T-cell (primary cell): ENCODE measurements at places on chromosomes 3 and 15.

- DNase-seq, result no peak
Observed at GRCh38 chr3:149087208-149087607, 875 bp upstream of the HLTF start.

- no peak for DNase-seq
Observed at GRCh38 chr3:123168605-123169004, 33.1 kb upstream of the SEC22A start.

DNA sequence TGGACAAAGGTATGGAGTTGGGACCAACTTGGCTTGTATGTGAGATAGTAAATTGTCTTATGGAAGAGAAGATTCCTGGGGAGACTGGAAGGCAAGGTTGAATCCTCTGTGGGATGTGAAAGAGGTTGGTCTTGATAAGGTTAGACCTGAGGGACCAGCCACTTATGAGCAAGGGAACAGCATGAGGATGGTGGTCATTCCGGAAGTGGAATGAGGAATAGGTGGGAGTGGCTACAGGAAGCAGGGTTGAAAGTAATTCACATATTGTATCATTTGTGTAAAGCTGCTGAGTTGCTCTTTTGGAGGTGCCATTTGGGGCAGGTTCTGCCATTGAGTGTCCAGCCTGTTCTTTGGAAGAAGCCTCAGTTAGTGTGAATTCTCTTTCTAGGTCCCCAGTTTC is 13.2 kb downstream of the USP13 start:
- no peak for DNase-seq

DNA sequence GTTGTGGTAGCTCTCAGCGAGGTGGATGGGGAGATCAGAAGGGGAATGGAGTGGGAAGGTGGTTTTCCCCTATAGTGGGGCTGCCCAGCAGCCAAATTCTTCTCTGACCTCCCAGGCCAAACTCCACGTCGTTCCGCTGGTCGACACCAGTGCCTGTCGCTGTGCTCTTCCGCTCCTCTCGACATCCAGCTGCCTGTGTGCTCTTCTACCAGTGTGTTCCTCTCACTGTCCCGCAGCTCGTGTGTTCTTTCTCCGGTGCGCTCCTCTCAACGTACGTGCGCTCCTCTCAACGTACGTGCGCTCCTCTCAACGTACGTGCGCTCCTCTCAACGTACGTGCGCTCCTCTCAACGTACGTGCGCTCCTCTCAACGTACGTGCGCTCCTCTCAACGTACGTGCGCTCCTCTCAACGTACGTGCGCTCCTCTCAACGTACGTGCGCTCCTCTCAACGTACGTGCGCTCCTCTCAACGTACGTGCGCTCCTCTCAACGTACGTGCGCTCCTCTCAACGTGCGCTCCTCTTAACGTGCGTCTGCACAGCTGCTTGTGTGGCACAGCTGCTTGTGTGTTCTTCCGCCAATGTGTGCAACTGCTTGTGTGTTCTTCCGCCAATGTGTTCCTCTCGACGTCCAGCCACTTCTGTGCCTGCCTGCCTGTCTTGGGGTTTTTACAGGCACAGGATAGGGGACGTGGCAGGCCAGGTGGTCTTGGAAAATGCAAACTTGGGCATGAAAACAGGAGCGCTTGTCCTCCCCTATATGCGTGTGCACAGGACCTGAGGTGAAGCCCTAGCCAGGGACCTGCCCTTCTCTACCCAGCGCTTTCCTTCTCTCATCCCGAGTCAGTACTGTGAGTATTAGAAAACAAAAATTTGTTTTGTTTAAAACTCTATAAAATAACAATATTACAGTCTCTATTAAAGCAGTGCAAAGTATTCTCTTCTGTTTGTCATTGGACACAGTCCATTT is 991.1 kb downstream of the GBE1 start:
- DNase-seq, result no peak

DNA sequence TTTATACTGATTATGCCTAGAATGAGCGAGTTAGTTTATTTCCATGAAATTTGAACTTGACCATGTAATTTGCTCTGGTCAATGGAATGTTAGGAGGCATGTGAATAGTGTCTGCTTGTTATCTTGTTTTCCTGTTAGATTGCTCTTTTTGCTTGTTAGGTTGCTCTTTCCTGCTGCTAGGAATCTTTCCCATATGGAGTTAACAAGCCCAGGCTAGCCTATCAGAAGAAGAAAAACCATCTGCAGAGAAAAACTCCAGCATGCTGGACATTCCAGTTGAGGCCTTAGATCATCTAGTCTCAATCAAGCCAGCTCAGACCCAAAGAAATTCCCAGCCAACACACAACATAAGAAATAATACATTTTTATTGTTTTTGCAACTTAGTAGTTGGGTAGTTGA is 470.2 kb upstream of the AGTR1 start:
- no peak for DNase-seq

- no peak for DNase-seq
Observed at GRCh38 chr3:47836986-47837385, 34.0 kb downstream of the DHX30 start.

GRCh38 chr15:33019354-33019981 is 175.0 kb downstream of the FMN1 start:
- no peak for DNase-seq

DNA sequence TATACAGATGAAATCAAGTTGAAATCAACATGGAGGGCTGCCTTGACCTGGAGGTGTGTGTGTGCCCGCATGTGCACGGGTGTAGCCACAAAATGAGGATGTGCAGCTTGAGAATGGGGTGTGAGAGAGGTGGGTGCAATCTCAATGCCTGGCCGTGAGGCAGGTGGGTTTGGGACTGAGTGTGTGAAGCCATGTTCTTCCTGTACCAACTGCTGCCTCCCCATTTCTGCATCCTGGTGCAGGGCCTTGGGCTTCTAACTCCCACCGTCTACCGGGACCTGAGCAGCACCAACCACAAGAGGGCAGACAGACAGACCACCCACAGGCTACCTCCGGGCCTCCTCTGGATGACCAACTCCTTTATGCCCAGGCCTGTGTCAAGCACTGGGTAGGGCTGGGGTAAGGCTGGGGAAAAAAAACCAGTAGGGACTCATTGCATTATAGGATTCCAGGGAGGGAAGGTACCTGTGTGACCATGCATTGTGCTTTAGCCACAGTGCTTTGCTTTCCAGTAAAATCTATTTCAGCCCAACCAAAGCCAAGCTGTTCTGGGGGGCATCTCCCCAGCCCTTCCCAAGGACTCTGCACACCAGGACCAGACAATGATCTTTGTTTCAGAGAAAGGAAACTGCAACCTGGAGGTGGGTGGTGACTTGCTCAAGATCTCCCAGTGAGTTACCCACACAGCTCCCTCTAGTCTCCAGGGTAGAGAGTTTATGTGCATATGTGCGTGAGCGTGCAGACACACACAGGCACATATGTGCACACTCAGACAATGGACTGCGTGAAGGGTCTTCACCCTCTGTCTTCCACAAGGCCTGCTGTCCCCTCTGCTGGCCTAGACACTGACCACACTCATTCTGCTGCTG is 162.2 kb upstream of the TLE3 start:
- no peak for DNase-seq

GRCh38 chr15:63013052-63013808 is 29.3 kb upstream of the TPM1 start:
- DNase-seq, result no peak

DNA sequence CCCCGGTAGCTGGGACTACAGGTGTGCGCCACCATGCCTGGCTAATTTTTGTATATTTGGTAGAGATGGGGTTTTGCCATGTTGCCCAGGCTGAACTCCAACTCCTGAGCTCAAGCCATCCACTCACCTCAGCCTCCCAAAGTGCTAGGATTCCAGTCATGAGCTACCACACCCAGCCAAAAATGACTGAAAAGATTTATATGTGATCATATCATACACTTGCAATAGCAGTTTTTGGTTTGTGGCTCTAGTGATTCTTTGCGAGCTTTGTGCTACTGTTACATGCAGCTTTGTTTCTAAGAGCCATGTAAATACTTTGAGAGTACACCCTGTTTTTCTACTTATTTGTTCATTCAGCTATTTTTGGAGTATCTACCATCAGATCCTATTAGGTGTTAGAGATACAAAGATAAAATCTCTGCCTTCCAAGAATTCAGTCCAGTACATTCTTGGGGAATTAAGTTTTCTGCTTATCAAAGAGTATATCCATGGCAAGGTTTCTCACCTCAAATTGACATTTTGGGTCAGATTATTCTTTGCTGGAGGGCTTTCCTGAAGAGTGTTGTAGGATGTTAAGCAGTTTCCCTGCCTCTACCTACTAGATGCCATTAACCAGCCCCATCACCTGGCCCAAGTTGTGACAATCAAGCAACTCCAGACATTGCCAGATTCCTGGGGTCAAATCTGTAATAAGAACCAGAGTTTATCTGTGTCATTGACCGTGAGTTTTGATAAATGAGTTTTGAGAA is 15.0 kb downstream of the SNAP23 start:
- no peak for DNase-seq

DNA sequence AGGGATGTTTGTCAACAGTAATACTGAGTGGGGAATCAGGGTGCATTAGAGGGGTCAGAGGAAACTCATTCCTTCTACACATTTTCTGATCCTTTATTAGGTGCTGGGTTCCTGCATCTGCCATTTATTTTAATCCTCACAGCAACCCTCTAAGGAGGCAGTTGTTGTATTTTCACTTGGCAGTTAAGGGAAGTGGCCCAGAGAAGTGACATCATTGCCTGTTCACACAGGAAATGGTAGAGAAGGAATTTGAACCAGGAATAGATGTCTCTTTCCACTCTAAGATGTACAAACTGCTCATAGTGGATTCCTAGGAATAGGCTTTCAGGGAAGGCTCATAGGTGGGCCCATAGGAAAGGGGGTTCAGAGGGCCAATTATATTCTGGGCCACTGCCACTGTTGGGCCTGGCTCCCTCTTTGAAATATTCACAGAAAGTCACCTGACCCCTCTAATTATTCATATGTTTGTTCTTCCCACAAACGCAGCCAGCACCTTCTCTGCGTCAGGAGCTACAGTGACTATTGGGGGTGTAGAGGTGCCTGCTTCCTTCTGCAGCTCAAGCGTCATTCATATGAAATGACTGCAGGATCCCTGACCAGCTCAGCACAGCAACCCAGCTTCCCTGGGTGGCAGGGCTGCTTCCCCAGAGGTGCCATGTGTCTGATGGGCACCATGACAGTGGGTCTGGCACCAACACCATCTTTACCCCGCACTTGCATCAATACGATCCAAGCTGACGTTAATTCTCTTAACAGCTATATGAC is 163.9 kb upstream of the SMAD3 start:
- DNase-seq, result no peak

- DNase-seq, result no peak
Observed at GRCh38 chr3:126083138-126083445, 832 bp downstream of the SLC41A3 start.

- DNase-seq, result no peak
Observed at GRCh38 chr3:39644176-39644575, 165.2 kb upstream of the MYRIP start.

DNA sequence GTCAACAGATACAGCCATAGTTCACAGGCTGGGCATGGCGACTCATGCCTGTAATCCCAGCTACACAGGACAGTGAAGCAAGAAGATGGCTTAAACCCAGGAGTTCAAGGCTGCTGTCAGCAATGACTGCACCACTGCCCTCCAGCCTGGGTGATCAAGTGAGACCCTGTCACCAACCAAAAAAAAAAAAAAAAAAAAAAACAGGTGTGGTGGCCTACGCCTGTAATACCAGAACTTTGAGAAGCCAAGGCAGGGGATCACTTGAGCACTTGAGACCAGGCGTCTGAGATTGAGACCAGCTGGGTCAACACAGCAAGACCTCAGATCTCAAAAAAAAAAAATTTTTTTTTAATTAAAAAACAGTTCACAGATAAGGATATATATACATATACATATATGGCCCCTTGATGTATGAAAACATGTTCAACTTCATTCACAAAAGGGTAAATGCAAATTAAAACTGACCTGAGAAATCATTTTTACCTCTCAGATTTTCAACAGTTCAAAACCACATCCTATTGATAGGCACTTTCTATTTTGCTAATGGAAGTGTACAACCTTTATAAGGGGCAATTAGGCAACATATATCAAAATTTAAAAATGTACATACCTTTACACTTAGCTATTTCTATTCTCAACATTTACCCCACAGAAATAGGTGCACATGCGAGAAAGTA is 51.1 kb downstream of the OSBPL10 start:
- DNase-seq, result no peak

DNA sequence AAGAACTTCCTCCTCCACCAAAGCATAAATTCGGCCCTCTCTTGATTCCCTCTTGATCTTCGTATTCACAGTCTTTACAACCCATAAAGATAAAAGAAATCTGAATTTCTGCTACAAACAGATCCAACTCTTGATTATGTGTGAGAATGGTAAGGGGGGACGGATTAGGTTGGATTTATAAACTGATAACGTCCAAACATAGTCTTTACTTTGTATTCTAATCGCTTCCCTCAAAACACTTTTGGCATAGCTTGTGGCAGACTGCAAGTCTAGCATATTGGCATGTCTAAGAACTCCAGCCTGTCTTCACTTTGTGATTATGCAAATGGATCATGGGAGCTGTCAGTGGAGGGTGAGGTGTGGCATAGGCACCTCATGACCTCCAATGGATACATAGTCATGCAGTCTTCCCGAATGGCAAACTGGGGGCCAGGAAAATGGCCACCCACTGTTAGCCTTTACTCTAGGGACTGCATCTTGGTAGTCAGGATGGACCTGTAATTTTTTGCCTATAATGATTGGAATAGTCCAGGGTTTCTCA is 24.3 kb upstream of the GPR171 start:
- no peak for DNase-seq
